ENCODE measurements at places on chromosomes 2 and 18. TPM values are rescaled to one million over a fixed set of nuclear protein-coding genes. Genes with fewer than 3 reads are reported as not detected.

GRCh38 chr2:127054604-127054930 lies 52.4 kb downstream of the BIN1 start:
- no peaks in the 10 kb centered on the region for H3K27me3 ChIP-seq
- H3K4me1 ChIP-seq: no peaks in the 10 kb centered on the region
- peaks cover 4% of the 10 kb centered on the region for H3K36me3 ChIP-seq
- no peak for DNase-seq
- H3K27ac ChIP-seq: no peak overlapping the region

- peaks cover 45% of the 10 kb centered on the region for H3K4me1 ChIP-seq
- H3K36me3 ChIP-seq: no peaks in the 10 kb centered on the region
- no peak overlapping the region for H3K27ac ChIP-seq
Measured at GRCh38 chr2:20425884-20426283, 21.0 kb upstream of the RHOB start.

DNA sequence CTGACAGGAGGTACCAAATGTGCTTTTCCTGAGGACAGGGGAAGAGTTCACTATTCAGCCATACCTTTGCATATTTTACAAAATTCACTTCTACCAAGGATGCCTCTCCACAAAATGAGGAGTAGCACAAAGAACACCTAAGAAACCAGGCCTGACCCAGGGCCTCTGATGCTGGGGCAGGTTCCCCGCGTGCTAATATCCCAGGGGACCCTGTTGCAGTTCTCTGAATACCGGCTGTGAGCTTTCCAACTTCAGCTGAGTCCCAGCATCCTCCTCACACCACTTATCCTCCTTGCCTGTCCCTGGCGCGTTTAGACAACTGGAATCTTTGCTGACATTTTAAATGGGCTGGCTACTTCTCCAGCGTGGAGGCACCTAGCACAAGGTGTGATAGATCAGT lies 142.3 kb downstream of the BCL2 start:
- H3K4me3 ChIP-seq: no peak overlapping the region
- no peak for DNase-seq
- H3K27me3 ChIP-seq: no peaks in the 10 kb centered on the region
- H3K36me3 ChIP-seq: peaks cover 40% of the 10 kb centered on the region
- H3K27ac ChIP-seq: no peak overlapping the region

DNA sequence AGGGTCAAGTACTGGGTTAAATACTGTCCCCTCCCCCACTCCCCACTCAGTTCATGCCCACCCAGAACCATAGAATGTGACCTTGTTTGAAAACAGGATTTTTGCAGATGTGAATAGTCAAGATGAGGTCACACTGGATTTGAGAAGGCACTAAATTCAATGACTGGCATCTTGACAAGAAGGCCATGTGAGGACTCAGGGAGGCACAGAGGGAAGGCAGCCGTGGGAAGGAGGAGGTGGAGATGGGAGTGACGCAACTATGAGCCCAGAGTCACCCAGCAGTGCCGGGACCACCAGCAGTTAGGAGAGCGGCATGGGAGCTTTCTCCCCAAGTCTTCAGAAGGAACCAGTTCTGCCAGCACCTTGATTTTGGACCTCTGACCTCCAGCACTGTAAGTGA lies 257.3 kb downstream of the BCL2 start:
- H3K27me3 ChIP-seq: peaks cover 20% of the 10 kb centered on the region
- no peak for DNase-seq
- H3K4me3 ChIP-seq: no peak overlapping the region
- no peak overlapping the region for H3K27ac ChIP-seq

DNA sequence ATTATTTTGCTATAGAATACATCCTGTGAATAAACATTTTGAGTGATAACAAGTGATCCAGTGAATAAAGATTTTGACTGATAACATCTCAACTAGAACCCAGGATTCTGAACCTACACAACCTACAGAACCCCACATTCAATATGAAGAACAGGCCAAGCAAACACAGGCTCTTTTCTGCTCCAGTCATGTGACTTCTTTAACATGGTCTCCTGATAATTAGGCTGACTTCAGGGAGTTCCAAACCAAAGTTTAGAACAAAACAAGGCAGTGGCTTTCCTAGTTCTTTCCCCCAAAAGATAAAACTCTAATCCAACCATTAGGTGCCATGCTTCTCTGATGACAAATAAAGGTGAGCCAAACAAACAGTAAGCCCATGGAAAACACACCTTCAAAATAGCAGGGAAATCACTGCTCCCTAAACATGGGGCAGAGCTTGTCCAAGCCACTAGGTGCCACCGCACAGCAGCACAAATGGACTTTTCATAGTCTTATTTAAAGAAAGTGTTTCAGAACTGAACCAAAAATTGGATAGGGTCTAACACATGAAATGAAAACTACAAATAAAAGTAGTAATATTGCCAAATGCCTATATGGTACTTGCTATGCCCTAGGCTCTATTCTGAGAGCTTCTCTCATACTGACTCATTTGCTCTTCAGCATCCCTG lies 95.3 kb downstream of the EVA1A start:
- no peaks in the 10 kb centered on the region for H3K4me1 ChIP-seq
- no peaks in the 10 kb centered on the region for H3K36me3 ChIP-seq
- DNase-seq: no peak
- H3K4me3 ChIP-seq: no peak overlapping the region

DNA sequence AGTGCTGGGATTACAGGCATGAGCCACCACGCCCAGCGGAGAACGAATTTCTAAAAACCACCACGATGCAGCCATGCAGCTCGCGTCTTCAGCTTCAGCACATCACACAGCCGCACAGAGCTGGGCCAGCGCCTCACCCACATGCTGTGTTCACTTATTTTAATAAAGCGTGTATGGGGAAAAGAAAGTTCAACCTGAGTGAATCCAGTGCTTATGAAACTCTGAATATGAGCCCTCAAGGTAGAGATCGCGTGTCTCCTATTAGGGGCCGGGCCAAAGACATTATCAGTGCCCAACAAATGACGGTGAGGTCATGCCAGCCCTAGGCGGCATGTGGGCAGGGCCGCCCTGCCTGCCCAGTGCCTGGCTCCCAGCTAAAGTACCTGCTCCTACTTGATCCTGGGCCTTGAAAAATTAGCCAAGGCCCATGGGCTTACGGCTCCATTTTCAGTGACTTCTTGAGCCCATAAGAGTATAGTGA lies 44.3 kb downstream of the SPRED2 start:
- no peak for DNase-seq
- H3K27ac ChIP-seq: no peak overlapping the region
- peaks cover 12% of the 10 kb centered on the region for H3K27me3 ChIP-seq
- H3K4me1 ChIP-seq: peaks cover 47% of the 10 kb centered on the region

DNA sequence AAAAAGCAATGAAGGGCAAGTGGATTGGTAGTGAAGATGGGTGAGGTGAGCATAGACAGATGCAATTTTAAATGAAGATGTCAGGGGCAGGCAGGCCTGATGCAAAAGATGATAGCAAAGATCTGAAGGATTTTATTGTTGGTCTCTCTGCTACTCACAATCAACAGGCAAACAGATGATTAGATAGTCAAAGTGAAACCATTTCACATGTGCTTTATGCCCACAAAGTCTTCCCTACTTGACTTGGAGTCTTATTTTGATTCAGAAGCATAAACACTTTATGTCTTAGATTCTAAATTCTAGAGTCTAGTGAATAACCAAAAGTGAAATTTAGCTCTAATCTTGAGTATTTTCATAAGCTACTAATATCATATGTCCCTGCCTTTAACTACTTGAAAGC lies 153.8 kb upstream of the HNRNPA3 start:
- peaks cover 8% of the 10 kb centered on the region for H3K4me1 ChIP-seq
- no peak overlapping the region for H3K27ac ChIP-seq
- H3K36me3 ChIP-seq: no peaks in the 10 kb centered on the region

DNA sequence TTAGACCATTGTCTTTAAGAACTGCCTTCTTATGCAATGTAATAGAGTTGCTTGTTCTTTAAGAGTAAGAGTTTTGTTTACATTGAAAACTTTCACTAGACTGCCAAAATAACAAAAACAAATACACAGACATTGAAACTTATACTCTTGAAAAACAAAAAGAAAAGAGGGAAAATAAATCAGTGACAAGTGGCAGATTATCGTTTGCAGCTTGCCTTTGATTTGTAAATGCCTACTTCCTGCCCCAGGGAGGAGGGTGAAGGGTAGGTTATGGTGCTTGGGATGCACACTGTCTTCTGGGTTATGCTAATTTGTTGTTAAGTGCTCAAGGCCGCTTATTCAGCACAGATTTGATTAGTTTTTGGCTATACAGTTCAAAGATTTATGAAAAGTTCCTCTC lies 198.7 kb downstream of the TGIF1 start:
- H3K27ac ChIP-seq: no peak overlapping the region
- H3K4me1 ChIP-seq: peaks cover 51% of the 10 kb centered on the region
- DNase-seq: no peak
- H3K27me3 ChIP-seq: peaks cover 2% of the 10 kb centered on the region
- H3K4me3 ChIP-seq: no peak overlapping the region
- H3K36me3 ChIP-seq: peaks cover 7% of the 10 kb centered on the region

GRCh38 chr2:221635949-221636348 lies 63.8 kb upstream of the EPHA4 start:
- H3K4me3 ChIP-seq: no peak overlapping the region
- no peaks in the 10 kb centered on the region for H3K27me3 ChIP-seq
- DNase-seq: no peak
- H3K4me1 ChIP-seq: no peaks in the 10 kb centered on the region
- no peak overlapping the region for H3K27ac ChIP-seq
- no peaks in the 10 kb centered on the region for H3K36me3 ChIP-seq

- no peak overlapping the region for H3K4me3 ChIP-seq
- no peaks in the 10 kb centered on the region for H3K36me3 ChIP-seq
- peaks cover 22% of the 10 kb centered on the region for H3K27me3 ChIP-seq
- H3K4me1 ChIP-seq: peaks cover 6% of the 10 kb centered on the region
- no peak overlapping the region for H3K27ac ChIP-seq
Measured at GRCh38 chr18:79387214-79387613, 8.5 kb upstream of the NFATC1 start.

DNA sequence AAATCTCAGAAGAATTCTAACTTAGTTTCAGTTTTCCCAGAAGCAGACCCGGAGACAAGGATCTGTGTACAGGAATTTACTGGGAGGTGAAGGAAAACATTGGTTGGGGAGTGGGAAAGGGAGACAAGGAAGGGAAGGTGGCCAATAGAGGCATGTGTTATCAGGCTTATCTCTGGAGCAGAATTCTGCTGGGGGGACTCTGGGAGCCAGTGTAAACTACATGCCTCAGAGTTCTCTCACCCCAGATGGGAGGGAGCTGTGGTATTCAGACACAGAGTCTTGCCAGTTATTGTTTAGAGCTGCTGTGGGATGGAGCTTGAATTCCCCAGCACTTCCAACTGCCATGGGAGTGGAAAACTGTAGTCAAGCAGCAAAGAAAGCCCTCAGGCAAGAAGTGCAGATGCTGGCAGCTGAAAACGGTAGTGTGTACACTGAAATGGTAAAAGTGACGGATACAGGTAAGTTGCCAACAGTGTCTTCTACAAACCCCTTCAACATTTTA lies 19.0 kb downstream of the DNPEP start:
- no peak overlapping the region for H3K4me3 ChIP-seq
- no peaks in the 10 kb centered on the region for H3K27me3 ChIP-seq
- H3K36me3 ChIP-seq: peaks cover 4% of the 10 kb centered on the region
- no peaks in the 10 kb centered on the region for H3K4me1 ChIP-seq
- H3K27ac ChIP-seq: no peak overlapping the region
- DNase-seq: no peak

DNA sequence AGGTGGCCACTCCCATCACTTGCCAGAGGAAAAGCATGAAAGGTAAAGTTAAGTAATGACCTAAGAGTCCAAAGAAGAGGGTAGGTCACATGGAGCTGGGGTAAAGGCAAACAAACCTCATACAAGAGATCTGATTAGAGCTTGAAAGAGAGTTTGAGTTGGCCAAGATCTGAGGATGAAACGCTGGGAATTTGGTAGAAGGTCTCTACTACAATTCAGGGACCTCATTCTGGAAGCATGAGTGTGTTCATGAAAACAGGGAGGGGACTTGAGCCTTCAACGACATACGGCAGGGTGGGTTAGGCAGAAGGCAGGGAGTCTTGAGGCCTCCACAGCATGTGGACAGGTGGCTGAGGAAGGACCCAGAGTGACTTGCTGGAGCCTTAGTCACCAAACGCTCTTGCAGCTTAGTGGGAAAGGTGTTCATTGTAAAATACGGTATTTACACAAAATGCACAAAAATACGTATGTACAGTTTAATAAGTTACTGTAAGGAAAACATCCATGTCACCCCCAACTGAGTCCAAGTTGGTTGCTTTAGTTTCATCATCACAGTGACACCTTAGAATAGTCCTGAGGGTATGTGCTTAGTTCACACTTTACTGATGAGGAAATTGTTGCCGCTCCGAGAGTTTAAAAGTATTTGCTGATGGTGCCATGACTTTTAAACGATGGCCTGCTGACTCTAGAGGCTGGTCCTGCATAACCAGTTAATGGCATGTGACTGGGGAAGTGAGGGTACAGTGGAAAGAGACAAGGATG lies 5.0 kb upstream of the FARP2 start:
- DNase-seq: no peak
- no peaks in the 10 kb centered on the region for H3K27me3 ChIP-seq
- H3K4me1 ChIP-seq: no peaks in the 10 kb centered on the region

DNA sequence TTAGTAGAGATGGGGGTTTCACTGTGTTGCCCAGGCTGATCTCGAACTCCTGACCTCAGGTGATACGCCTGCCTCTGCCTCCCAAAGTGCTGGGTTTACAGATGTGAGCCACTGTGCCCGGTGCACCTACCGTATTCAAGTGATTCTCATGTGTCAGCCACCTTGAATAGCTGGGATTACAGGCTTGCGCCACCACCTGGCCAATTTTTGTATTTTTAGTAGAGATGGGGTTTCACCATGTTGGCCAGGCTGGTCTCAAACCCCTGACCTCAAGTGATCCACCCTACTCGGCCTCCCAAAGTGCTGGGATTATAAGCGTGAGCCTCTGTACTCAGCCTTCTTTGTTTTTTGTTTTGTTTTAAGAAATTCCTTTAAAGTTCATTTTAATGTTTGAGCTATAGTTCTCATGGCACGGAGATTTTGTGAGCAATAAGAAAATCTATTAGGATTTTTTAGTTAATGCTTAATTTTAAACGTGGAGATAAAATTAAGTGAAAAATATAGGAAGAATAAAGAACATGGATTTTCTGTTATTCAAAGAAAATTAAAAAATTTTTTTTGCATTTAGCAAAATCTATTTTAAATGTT lies 242.6 kb downstream of the PHLPP1 start:
- no peak overlapping the region for H3K27ac ChIP-seq
- H3K4me3 ChIP-seq: no peak overlapping the region
- peak; percentile 43 for DNase-seq
- no peaks in the 10 kb centered on the region for H3K36me3 ChIP-seq

- no peaks in the 10 kb centered on the region for H3K36me3 ChIP-seq
- no peak overlapping the region for H3K4me3 ChIP-seq
- no peaks in the 10 kb centered on the region for H3K4me1 ChIP-seq
- no peak overlapping the region for H3K27ac ChIP-seq
- H3K27me3 ChIP-seq: no peaks in the 10 kb centered on the region
- DNase-seq: no peak
Measured at GRCh38 chr2:6196449-6196848, 504.3 kb downstream of the SOX11 start.

RIT2 gene
- total RNA-seq: not detected

SRD5A2 gene
- total RNA-seq: not detected

HIBCH gene
- 24.6 TPM for total RNA-seq

CHMP1B gene
- 24.8 TPM for total RNA-seq

LRP1B gene
- not detected for total RNA-seq

TOGARAM2 gene
- 5.8 TPM for total RNA-seq

OR6B2 gene
- not detected for total RNA-seq

ANKRD30B gene
- total RNA-seq: not detected

MROH2A gene
- not detected for total RNA-seq

INPP5D gene
- 61.2 TPM for total RNA-seq

VIL1 gene
- not detected for total RNA-seq

LDAH gene
- 34.7 TPM for total RNA-seq

LRRC30 gene
- total RNA-seq: not detected

HOXD1 gene
- not detected for total RNA-seq
